ENCODE measurements at places on chromosomes 4 and X.

- no peak for DNase-seq
Observed at GRCh38 chr4:21195682-21196081, 495.4 kb downstream of the PACRGL start.

DNA sequence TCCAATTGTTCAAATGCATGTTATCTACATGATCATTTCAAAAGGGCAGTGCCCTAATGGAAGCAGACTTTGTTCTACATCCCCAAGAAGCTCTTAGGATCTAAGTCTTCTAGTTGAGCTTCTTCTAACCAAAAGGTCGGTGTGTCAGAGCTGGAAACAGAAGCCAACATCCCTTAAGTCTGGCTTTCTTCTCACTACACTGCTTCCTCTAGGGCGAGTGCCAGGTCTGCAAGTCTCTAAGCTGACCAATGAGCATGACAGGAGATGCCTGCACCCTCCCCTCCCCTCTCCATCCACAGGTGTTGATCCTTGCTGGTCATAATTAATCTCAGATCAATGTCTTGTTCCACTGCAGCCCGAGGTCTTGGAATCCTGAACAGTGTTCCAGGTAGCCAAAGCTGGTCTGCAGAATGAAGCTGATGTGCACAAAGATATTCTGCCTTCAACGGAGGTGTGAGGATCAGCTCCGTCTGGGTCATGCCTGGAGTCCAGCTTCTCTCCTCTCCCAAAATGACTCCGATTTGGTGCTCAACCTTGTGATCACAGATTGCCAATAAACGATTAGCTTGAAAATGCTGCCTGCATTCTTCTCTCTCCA, 44.1 kb downstream of the WDR1 start:
- no peak for DNase-seq

GRCh38 chr4:186778134-186778533, 54.5 kb upstream of the FAT1 start:
- DNase-seq, result no peak

- no peak for DNase-seq
Observed at GRCh38 chr4:48944252-48944651, 37.7 kb upstream of the OCIAD2 start.

GRCh38 chr4:33780952-33781791, 2463.1 kb downstream of the ARAP2 start:
- DNase-seq, result no peak

GRCh38 chr4:12897954-12898353, 586.2 kb downstream of the RAB28 start:
- no peak for DNase-seq

- DNase-seq, result no peak
Observed at GRCh38 chr4:55337944-55338343, 8.1 kb upstream of the SRD5A3 start.

- DNase-seq, result no peak
Observed at GRCh38 chrX:13319953-13320352, at the start of gene ATXN3L. Gene ATXN3L (minus strand): TSS chrX:13320053. CDS start chrX:13319934, 119 bp downstream.

Measured in stimulated activated CD4-positive, alpha-beta T cell treated with anti-CD3 and anti-CD28 coated beads, Interleukin-1b, Interleukin-23, amount 100 ng/mL, for 1 hour (primary cell).